ENCODE measurements at places on chromosomes 1 and 21.

- DNase-seq: no peak
Observed at GRCh38 chr1:27296773-27297291, 25.1 kb upstream of the TMEM222 start.

GRCh38 chr1:60969971-60970509 lies 112.3 kb upstream of the NFIA start:
- no peak for DNase-seq

DNA sequence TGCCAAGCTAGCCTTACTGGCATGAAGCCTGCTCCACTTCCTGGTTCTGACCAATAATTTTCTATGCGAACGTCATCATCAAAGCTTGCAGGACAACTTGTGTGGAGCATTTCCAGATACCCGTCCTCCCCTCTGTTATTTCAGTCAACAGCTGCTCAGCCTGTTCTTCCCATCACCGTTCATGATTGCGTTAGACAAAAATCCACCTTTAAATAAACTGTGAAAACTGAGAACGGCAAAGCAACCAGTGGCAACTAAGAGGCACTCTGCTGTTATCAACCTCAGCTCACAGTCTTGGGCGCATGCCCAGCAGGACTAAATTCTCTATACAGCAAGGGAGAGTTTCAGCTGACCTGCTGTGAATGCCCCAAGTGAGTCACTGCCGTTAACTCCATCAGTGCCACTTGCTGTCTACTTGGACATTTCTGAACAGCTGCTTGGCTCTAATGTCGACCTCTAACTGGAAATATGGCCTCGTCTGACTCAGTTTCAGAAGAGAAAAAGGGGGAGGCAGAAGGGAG lies 207.4 kb upstream of the RUNX1 start:
- DNase-seq: no peak

GRCh38 chr1:154320882-154321608 lies at the start of gene AQP10:
TSS of gene AQP10 (plus strand) at chr1:154321093. CDS start at chr1:154321156, 63 bp downstream.
- no peak for DNase-seq

DNA sequence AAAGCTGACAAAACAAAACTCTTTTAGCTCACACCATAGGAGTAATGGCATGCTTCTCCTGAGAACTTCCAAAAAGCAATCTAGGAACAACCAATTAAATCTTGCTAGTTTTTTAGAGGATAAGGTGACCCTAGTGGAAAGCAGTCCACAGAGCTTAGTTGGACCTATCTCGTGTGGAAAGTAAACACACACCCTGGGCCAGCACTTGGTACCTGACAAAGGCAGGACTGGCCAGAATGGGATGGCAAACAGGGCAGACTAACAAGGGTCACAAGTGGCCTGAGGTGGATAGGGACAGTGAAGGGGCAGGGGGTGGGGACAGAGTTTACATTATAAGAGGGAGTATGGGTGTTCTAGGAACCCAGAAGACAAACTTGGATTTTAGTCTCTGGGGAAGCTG lies 22.0 kb downstream of the FMO4 start:
- no peak for DNase-seq

DNA sequence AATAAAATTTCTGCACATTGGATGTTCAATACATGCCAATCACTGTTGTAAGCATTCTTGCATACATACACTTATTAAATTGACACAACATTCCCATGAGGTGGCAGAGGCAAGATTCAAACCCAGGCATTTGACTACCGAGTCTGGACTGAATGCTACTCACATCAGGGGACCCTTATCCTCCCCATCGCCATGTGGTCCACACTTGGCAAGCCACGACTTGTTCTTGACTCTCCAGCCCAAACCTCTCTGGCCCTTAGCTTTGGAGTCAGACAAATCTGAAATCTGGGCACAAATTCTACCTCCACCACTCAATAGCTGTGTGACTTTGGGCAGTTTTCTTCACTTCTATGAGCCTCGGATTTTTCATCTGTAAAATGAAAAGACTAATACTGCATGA lies 57.1 kb downstream of the NMNAT2 start:
- DNase-seq: no peak

- no peak for DNase-seq
Observed at GRCh38 chr1:3902571-3903091, 2.6 kb upstream of the C1orf174 start.

DNA sequence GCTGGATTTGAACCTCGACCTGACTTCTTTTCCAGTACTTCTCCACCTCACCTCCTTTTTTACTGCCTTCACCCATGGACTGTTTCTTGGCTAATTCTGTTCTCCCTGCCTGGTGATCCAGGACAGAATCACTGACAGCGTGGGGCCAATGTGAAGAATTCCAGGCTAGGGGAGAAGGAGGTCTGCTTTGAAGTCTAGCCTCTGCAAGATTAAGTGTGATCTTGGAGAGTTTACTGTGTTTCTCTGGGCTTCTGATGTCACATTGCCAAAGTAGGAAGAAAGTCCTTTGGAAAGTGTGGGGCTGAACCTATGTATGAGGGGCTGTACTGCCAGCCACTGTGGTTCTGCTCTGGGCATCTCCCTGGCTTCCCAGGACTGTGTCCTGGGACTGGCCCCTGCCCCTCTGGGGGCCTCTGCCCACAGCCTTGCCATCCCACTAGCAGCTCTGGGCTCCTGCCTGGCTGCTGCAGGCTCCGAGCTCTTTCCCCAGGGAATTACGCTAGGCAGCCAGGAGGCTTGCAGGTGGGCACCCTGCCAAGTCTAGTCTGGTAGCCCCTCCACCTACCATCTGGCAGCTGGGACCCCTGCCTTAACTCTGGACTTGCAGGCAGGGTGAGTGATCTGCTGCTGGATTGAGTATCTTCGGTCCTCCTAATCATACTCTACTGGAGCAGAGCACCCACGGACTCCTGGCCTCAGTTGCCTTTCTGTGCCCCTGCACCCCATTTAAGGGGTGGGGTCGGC lies 52.2 kb downstream of the YARS1 start:
- no peak for DNase-seq

- peak; percentile 28 for DNase-seq
Observed at GRCh38 chr1:202571719-202572339, 138.4 kb downstream of the SYT2 start.

GRCh38 chr1:167136806-167137205 lies 42.9 kb downstream of the STYXL2 start:
- DNase-seq: no peak

- DNase-seq: no peak
Observed at GRCh38 chr1:45892068-45892785, 88.8 kb downstream of the MAST2 start.

- no peak for DNase-seq
Observed at GRCh38 chr1:10760566-10761502, 35.6 kb downstream of the CASZ1 start.

DNA sequence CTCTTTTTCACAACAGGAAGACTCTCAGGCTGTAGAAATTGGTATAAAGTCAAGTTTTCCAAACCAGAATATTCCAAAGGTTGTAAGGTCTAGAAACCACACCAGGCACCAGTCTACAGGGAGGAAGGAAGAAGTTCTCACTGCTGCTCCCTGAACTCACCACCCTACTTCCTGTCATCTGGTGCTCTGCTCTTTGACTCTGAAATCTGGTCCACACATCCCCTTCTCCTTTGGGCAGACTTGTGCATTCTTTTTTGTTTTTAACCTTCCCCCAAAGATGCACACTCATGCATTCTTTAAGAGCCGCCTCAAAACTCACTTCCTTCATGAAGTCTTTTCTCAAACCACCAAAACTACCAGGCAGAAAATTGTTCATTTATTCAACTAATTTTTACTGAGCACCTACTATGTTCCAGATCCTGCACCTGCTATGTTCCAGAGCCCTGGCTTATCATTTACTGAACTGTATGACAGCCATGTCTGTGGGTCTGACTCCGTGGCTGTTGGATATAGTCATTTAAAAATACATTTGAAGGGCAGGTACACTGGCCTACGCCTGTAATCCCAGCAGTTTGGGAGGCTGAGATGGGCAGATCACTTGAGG lies 30.1 kb upstream of the EPS15 start:
- DNase-seq: no peak

DNA sequence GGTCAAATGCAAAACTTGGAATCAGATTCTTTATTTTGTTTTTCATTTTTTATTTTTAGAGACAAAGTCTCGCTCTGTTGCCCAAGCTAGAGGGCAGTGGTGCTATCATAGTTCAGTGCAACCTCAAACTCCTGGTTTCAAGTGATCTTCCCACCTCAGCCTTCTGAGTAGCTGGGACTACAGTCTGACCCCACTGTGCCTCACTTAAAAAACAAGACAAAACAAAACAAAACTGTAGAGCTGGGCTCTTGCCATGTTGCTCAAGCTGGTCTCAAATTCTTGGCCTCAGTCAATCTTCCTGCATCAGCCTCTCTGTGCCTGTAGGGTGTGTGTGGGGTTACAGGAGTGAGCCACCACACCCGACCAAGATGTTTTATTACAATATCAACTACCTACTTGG lies 396.0 kb upstream of the USP24 start:
- no peak for DNase-seq

GRCh38 chr1:8409106-8409505 lies 91.2 kb downstream of the SLC45A1 start:
- no peak for DNase-seq

DNA sequence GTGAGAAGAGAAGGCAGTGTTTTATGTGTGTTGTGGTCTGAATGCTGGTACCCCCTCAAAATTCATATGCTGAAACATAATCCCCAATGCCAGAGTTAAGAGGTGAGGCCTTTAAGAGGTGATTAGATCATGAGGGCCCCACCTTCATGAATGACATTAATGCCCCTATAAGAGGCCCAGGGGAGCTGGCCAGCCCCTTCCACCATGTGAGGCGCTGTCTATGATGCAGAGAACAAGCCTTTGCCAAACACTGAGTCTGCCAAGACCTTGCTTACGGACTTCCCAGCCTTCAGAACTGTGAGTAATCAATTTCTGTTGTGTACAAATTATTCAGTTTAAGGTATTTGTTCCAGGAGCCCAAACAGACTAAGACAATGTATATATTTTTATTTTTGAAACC lies 20.2 kb downstream of the CAPZB start:
- no peak for DNase-seq

DNA sequence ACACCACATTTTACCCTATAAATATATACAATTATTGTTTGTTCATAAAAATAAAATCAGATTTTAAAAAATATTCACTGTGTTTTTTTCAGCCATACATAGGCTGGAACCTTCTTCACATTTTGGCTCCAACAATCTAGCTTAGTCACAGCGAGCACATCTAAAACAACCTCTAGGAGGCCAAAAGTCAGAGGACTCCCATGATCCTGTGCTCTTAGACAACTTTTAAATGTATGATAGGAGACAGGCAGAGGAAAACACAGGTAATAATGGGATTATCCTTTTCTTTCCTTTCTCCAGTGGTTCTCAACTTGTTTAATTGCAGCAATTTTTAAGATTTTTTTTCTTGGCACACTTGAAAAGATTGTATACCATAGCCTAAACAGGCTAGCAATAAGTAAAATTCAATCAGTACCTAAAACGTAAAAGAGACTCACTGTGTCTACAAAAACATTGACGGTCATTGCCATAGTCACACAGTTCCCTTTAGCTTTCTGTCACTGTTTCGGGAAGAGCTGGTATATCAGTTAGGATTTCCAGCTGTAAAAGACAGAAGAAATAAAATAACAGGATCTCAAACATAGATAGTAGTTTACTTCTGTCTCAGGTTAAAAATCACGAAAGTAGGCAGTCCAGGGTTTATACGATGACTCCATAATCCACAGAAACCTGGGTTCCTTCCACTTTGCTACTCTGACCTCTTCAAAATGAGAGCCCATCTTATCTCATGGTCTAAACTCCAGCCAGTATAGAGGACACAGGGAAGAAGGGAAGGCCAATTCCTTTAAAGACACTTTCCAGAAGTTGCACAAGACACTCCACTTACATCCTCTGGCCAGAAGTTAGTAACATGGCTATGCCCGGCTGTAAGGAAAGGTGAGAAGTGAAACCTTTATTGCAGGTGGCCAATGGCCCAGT lies 39.2 kb upstream of the CR1L start:
- no peak for DNase-seq

GRCh38 chr1:203124011-203124410 lies 3.5 kb upstream of the ADORA1 start:
- DNase-seq: no peak

DNA sequence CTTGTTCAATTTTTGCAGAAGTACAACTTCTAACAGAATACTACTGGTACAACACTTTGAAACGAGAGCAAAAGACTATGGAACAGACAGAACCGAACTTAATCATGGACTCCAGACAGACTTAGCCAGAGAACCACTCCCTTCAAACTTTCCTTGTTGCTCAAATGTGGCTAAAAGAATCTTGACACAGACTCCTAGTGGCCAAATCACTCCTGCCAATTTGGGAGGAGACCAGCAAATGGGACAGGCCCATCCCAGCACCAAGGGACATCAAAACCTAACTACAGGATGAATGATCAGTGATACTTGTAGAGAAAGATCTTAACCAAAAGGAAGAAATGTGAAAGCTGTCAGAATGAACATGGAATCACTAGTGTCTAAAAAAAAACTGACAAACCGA lies 154.0 kb downstream of the MATN1 start:
- no peak for DNase-seq

GRCh38 chr1:61090546-61091202 lies 8.3 kb downstream of the NFIA start:
- no peak for DNase-seq

DNA sequence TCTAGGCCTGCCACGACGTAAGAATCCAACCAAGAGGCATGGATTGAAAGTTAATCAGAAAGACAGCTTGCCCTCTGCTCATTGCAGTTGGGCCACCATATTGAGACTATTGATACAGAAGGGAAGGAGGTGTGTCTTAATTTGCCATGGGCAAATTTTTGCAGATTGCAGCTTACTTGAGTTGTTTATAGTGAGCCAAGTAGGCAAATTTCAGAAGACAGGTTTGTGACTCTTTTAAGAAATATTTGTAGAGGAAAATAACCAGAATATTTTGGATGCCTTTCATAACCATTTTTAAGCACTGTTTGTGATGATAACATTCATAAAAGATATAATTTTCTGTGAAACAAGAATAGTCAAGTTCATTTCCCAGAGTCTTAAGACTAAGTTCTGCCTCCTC lies 74.1 kb downstream of the PRDM2 start:
- no peak for DNase-seq

GRCh38 chr1:184358256-184358655 lies 28.6 kb upstream of the C1orf21 start:
- no peak for DNase-seq

DNA sequence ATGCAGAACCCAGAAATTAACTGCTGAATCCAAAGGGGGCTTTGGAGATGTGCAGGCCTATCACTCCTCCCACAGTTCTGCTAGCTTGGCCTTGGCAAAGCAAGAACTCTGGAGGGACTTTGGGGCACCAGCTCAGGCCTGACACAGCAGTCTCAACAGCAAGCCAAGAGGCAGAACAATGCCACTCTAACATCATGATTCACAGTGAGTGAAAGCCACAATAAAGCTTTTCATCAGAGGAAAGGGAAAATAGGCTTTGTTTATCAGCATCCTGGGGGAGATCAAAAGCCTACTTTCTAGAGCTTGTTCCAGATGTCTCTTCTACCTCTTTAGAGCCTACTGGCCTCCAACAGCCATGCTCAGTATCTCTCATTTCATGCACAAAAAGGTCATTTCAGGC lies 283.4 kb downstream of the KCNH1 start:
- DNase-seq: no peak

- DNase-seq: no peak
Observed at GRCh38 chr1:70671006-70671405, 259.9 kb downstream of the CTH start.

- DNase-seq: no peak
Observed at GRCh38 chr1:26483980-26484379, 11.7 kb downstream of the HMGN2 start.
